ENCODE measurements at places on chromosomes 1 and 21.

DNA sequence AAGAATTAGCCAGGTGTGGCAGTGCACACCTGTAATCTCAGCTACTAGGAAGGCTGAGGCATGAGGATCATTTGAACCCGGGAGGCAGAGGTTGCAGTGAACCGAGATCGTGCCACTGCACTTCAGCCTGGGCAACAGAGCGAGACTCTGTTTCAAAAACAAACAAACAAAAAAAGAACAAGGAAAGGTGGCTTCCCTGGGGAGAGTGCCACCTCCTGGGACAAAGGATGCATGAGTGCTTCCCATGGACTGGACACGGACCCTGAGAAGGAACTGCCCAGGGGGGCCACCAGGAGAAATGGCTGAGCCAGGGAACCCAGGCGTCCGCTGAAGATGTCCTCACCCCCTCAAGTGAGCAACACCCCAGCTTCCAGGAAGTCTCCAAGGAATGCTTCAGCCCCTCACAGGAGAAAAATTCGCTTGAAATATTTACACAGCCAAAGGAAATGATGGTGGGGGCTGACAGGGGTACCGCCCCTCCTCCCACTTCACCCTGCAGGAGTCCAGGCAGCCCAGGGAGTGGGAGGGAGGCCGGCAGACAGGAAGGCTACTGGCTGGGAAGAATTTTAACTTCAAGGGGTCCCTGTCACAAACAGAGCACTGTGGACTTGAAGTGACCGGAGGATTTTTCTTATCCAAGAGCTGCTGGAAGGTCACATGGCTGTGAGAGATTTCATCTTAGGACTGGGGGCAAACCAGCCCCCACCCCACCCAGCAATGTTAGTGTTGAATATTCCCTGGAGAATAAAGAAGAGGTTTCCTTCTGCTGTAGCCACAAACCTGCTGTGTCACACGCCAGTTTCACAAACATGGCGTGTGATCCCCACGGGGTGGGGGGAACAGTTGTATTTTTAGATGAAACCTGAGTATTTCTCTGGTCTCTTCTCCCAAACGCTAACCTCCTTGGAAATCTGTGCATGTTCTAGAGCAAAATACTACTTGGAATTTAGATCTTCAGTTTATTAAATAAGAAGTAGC, 90.8 kb upstream of the SLC25A33 start:
- no peak for DNase-seq

- DNase-seq = no peak
Observed at GRCh38 chr1:213996320-213997037, 8.7 kb downstream of the PROX1 start.

DNA sequence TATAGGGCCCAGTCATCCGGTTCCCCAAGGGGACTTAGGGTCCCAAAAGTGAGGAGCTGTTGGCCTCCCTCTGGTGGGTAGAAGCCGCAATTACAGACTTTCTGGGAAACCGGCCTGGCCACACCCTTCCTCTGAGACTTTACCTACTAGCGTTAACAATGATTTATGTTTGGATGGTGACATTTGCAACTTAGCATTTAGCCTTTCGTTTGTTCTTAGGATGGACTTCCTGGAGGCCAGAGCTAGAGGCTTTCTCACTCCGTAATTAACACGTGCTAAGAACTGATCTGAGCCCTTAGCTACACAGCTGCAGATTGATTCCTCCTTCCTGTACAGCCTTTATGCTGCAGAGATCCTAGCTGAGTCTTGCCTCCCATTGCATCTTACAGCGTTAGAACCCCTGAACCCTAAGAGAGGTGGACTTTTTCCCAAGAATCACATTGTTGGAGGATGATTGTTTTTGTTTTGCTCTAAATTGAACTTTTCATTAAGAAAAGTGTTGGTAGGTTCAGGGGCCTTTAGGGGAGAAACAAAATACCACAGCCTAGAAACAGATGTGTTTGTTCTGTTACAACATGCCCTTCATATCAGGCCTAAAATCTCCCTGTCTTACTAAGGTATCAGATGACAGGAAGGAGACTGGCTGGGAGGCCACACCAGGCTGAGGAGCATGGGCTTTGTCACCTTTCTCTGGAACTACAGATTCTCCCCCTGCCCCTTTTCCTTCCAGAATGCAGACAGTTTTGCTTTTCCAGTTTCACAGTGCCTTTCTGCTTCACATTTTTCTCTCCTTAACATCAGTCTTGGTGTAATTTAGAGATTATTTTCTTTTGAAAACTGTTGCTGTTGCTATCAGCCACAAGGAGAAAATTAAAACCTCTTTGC, 1.9 kb downstream of the S100A11 start:
- DNase-seq = peak; percentile 46

GRCh38 chr1:78333502-78333901, 157.3 kb upstream of the PTGFR start:
- DNase-seq = peak; percentile 15

GRCh38 chr1:7572654-7573152, 198.4 kb upstream of the VAMP3 start:
- peak; percentile 65 for DNase-seq

DNA sequence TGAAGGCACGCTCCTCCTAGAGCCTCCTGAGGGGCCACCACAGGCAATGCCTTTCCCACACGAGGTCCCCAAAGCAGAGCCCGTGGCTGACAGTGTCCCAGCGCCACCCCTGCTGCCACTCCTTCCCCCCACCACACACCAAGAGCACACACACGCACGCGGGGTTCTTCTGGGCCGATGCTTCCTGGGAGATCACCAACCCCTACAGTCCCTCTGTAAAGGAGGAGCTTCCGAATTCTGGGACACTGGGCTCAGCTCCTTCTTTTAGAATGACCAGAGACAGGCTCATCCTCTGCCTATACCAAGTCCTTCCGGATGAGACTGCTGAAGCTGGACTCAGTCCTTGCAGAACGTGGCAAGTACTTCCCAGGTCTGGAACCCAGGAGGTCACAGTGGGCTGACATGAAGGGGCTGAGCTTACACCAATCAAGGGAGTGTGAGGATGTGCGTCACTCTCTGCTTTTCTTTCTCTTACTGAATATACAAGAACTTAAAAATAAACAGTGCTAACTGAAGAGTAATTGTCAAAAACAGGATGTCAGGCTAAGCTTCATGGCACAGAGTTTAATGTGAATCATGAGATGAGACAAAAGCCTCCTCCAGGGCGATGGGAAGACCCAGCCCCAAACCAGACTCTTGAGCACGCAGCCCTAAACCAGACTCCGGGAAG, 12.7 kb downstream of the SSU72 start:
- no peak for DNase-seq

- no peak for DNase-seq
Observed at GRCh38 chr1:44694863-44695478, 20.5 kb downstream of the ARMH1 start.

- no peak for DNase-seq
Observed at GRCh38 chr1:42136466-42136865, 16.7 kb upstream of the GUCA2B start.

DNA sequence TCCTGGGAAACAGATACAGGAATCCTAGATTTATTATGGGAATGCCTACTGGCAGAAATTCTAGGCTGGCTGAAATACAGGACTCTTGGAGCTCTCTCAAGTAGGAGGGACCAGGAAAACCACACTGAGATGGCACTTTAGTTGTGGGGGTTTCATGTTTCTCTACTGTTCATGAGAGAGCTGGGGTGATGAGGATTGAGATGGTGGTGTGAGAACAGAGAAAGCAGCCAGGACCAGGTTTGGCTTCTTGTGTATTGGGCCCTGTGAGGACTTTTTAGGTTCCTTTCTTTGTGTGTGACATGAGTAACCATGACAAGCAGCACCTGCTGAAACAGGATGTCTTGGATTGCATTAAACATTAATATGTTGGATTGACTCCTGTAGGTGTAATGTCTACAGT, 4.9 kb downstream of the ARID1A start:
- DNase-seq = no peak

DNA sequence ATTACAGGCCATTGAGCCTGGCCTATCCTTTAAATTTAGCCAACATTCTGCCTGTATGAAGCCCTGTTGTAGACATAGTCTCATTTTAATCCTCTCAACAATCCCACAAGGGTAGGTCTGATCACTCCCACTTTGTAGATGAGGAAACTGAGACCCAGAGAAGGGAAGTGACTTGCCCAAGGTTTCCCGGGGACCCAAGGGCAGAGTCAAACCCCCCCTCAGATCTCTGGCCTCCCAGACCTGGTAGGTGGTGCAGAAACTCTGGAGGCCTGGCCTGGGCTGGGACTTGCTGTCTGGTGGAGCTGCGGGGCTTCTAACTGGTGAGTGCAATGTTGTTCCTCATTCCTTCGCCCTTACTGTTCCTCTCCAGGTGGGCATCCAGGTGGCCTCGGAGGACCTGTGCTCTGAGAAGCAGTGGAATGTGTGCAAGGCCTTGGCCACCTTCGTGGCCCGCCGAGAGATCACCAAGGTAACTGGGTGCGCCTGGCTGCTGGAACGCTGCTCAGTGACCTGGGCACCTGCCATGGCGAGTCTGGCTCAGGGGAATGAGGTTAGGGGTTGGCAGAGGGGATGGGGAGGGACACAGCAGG, 29.7 kb downstream of the FAM151A start:
- no peak for DNase-seq

- DNase-seq = no peak
Observed at GRCh38 chr1:70503358-70503757, 92.3 kb downstream of the CTH start.

- DNase-seq = no peak
Observed at GRCh38 chr1:22922640-22923039, 50.0 kb downstream of the LACTBL1 start.

Measured in CMK (cell line).